Caco-2 (cell line): ENCODE measurements at places on chromosomes 4 and X. TPM values are rescaled to one million over a fixed set of nuclear protein-coding genes. Genes with fewer than 3 reads are reported as not detected.

NWD2 gene
- not detected in 2 replicates for total RNA-seq

ATP11C gene
- total RNA-seq: 12.2 and 15.3 TPM in 2 replicates

IL2RG gene
- 5.1 and 9.6 TPM in 2 replicates for total RNA-seq

DNAAF6 gene
- total RNA-seq: not detected in 2 replicates

ASB11 gene
- not detected in 2 replicates for total RNA-seq

ENPEP gene
- 4.7 and 5.6 TPM in 2 replicates for total RNA-seq

TMPRSS11A gene
- total RNA-seq: not detected in 2 replicates

ARHGEF38 gene
- 3.5 TPM in 2 replicates for total RNA-seq

DAPP1 gene
- total RNA-seq: not detected in 2 replicates

RAB33B gene
- total RNA-seq: 8.8 and 10.1 TPM in 2 replicates

HPGDS gene
- not detected in 2 replicates for total RNA-seq

PAGE5 gene
- not detected in 2 replicates for total RNA-seq

RIBC1 gene
- 0.88 and 0.95 TPM in 2 replicates for total RNA-seq

RAB39B gene
- total RNA-seq: 0.18 and 0.23 TPM in 2 replicates

ANKRD50 gene
- total RNA-seq: 7.0 and 7.7 TPM in 2 replicates

GPC4 gene
- total RNA-seq: 1.0 and 1.2 TPM in 2 replicates

MAGEB10 gene
- not detected in 2 replicates for total RNA-seq

MAGED2 gene
- 96.0 and 103 TPM in 2 replicates for total RNA-seq

RHOXF1 gene
- total RNA-seq: not detected in 2 replicates

KLHL13 gene
- total RNA-seq: 8.7 and 9.1 TPM in 2 replicates

PARM1 gene
- total RNA-seq: 1.7 and 2.3 TPM in 2 replicates

GPR173 gene
- 0.18 and 0.26 TPM in 2 replicates for total RNA-seq

AKAP14 gene
- total RNA-seq: not detected in 2 replicates

SULT1E1 gene
- total RNA-seq: 0.43 and 0.86 TPM in 2 replicates

PASD1 gene
- total RNA-seq: not detected in 2 replicates

ATP8A1 gene
- total RNA-seq: 9.3 and 11.6 TPM in 2 replicates

NRK gene
- total RNA-seq: 0.16 and 0.32 TPM in 2 replicates

SPANXA2 gene
- not detected in 2 replicates for total RNA-seq

SMIM43 gene
- total RNA-seq: not detected in 2 replicates

FATE1 gene
- total RNA-seq: not detected in 2 replicates

MAD2L1 gene
- 54.7 and 59.0 TPM in 2 replicates for total RNA-seq

TCEANC gene
- 1.6 and 2.0 TPM in 2 replicates for total RNA-seq

MTTP gene
- total RNA-seq: 0.77 and 2.1 TPM in 2 replicates

GYPA gene
- total RNA-seq: not detected in 2 replicates

SLC10A4 gene
- 1.7 and 2.6 TPM in 2 replicates for total RNA-seq

RUFY3 gene
- 36.6 and 45.0 TPM in 2 replicates for total RNA-seq

UPF3B gene
- total RNA-seq: 18.4 and 19.0 TPM in 2 replicates

MAP3K15 gene
- 1.3 and 1.5 TPM in 2 replicates for total RNA-seq

SYP gene
- total RNA-seq: 18.3 and 23.3 TPM in 2 replicates

SRPX gene
- 1.7 and 2.2 TPM in 2 replicates for total RNA-seq

ZFP92 gene
- 0.09 and 0.16 TPM in 2 replicates for total RNA-seq

FGD1 gene
- total RNA-seq: 4.1 and 4.2 TPM in 2 replicates

CLOCK gene
- 9.5 and 12.0 TPM in 2 replicates for total RNA-seq

ELF4 gene
- total RNA-seq: 24.3 and 25.3 TPM in 2 replicates

GUCY1A1 gene
- total RNA-seq: not detected in 2 replicates

STK26 gene
- total RNA-seq: 36.8 and 37.1 TPM in 2 replicates

IQSEC2 gene
- 1.4 and 1.8 TPM in 2 replicates for total RNA-seq
